T-helper 17 cell (primary cell): ENCODE measurements at places on chromosomes 7 and 10. TPM values are rescaled to one million over a fixed set of nuclear protein-coding genes. Genes with fewer than 3 reads are reported as not detected.

DNA sequence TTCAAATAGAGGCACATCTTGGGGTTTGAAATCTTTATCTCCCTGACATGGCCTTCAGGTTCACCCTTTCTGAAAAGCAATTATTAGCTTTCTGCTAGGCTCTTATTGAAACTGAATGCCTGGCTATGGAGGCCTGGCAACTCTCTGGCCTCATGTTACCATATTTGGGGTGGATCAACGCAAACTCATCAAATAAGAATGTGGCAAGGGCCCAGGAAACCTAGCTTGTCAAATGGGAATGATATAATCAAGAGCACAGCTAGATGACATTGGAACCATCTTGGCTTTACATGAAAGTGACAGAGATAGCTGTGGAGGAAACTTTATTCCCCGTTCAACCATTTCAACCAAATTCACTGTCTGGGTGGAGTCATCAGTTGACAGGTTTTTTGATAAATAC is 202.8 kb upstream of the SMIM30 start:
- H3K27ac ChIP-seq = no peak overlapping the region
- no peaks in the 10 kb centered on the region for H3K27me3 ChIP-seq
- H3K4me3 ChIP-seq = no peak overlapping the region
- DNase-seq = no peak

DNA sequence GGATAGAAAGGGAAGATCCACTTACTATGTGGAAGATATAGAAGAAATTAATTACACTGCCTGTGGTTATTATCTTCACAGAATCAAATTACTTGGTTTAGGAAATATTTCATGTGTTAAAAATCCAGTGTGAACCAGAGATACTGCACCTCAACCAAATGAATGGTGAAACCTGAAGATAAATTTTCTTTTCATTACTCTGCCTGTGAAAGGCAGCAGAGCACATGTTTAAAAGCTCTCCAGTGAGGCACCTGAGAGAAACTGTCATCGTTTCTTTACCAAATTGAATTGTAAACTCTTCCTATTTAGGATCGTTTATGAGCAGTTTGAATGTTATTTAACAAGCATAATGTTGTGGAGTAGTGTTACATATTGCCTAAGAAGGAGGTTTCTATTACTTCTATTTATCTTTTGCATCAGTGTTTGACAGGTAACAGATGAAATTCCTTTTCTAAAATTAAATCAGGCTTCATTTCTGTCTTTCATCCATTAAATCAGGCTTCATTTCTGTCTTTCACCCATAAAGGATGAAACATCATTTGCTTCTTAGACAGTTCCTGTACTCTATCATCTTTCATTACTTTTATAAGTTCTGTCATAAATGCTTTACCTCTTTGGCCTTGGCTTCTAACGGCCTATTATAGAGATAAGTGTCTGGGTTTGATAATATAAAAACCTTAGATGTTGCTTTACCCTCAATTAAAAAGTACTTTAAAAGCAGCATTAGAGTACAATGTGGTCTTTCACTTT is 266.6 kb downstream of the NXPH1 start:
- H3K4me1 ChIP-seq = no peaks in the 10 kb centered on the region
- H3K27me3 ChIP-seq = no peaks in the 10 kb centered on the region
- H3K4me3 ChIP-seq = no peak overlapping the region
- H3K36me3 ChIP-seq = no peaks in the 10 kb centered on the region
- H3K27ac ChIP-seq = no peak overlapping the region

GRCh38 chr7:93914581-93915066 is 6.9 kb upstream of the GNG11 start:
- H3K27me3 ChIP-seq = peaks cover 21% of the 10 kb centered on the region
- H3K27ac ChIP-seq = no peak overlapping the region
- DNase-seq = no peak
- H3K4me3 ChIP-seq = no peak overlapping the region

Gene GPR26
- total RNA-seq = not detected
